ENCODE measurements at places on chromosomes 12 and 14.

- peak; percentile 88 for DNase-seq
These were observed 1.8 kb downstream of the AHNAK2 start for GRCh38 chr14:104976198-104977007.

GRCh38 chr14:104800015-104800770 lies 708 bp upstream of the ZBTB42 start:
- peak; percentile 88 for DNase-seq

GRCh38 chr12:132512197-132513069 lies 22.5 kb downstream of the FBRSL1 start:
- DNase-seq = no peak

DNA sequence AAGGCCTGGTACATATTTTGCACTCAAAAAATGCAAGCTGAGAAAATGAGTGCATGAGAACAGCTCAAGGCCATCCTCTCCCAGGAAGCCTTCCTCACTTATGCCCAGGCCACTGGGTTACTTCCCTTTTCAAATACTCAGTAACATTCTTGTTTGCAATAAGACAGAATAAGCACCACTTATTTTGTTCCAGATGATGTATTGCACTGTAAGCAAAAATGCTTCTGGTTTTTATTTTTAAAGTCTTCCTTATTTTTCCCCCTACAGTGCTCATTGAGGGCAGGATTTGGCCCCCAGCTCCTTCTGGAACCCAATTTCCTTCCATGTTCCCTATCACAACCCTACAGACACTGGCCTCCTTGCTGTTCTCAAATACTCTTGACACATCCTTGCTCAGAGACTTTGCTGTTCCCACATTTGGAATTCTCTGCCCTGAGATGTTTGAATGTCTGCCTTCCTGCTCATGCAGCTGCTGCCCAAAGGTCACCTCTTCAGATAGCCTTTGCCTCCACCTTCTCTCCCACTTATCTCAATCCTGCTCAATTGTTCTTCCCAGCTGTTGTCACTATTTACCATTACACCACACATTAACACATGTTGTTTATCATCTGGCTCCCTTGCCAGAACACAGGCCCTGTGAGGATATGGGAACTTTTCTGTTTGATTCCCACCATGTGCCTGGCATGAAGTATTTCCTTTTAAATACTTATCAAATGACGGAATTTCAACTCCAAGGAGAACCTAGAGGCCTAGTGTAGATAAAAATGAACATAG lies 49.9 kb downstream of the IFNG start:
- DNase-seq = no peak

DNA sequence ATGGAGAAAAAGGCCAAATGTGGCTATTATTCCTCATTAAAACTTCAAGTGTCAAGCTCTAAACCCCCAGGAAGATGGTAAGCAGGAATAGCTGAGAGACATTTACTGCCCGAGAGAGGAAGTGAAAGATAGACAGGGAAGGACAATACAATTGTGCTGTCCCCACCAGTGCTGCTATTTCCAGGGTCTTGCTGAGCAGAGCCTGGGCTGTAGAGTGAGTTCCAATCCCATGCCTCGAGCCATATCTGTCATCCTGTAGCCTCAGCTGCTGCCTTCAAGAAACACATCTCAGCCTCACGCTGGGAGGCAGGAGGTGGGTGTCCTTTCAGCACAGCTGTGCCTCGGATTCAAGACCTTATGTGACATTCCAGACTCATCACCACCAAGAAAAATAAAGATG lies 114.0 kb downstream of the RPAP3 start:
- no peak for DNase-seq

DNA sequence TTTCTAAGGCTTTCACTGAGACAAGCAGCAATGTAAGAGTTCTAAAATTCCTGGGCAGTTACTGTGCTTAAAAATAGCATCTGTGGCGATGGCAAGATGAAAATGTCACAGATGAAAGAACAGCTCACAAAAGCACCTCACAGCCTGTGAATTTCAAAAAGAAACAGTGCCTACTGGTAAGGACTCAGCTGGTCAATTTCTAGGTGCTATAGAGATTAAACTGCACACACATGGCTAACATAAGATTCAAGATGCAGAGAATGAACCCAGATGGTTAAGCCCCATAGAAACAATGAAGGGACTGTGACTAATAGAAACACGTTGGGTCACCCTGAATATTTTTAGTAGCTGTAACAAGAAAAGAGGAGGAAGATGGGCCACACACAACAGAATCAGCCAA lies 12.0 kb upstream of the IL26 start:
- no peak for DNase-seq

DNA sequence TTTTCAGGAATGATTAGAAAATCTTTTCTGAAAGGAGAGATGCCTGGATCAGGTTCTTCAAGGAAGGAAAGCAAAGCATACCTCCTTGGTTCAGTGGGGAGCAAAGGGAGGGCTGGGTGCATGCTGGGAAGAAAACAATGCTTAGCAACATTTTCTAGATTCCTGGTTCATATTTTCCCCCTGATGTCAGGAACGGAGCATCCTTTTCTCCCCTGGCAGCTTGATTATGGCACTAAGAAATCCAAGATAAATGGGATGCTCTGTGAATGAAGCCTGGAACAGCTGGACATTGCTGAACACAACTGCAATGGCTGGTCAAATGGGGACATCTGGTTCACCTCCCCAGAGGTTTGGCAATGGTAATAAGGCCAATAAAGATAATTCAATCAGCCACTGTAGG lies 50.9 kb downstream of the KCNA5 start:
- no peak for DNase-seq

DNA sequence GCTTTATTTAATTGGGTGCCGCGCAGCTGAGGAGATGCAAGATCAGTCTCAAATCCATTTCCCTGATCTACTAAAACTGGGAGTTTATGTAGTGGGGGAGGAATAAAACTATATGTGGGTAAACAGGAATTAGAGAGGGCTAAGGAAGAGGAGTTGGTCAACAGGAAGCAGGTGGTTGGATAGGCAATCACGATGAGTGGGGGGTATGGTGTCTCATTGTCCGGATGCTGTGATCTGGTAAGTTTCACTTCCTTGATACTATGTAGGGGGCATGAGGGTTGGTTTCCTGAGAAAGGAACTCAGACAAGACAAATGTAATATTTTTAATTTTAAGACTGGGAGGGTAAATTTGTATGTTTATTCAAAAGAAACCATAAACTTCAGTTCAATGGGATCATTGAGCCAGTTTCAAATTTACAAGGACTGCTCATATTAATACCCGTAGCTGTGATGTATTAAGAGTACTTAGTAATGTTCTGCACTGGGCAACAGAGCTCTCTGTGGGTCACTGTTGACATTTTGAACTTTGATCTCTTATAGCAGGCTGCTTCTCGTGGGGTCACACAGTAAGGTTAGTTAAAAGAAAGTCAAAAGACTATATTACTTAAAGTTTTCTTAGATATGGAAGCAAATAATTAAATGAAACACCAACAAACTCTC lies 786.2 kb upstream of the FBXO33 start:
- no peak for DNase-seq

DNA sequence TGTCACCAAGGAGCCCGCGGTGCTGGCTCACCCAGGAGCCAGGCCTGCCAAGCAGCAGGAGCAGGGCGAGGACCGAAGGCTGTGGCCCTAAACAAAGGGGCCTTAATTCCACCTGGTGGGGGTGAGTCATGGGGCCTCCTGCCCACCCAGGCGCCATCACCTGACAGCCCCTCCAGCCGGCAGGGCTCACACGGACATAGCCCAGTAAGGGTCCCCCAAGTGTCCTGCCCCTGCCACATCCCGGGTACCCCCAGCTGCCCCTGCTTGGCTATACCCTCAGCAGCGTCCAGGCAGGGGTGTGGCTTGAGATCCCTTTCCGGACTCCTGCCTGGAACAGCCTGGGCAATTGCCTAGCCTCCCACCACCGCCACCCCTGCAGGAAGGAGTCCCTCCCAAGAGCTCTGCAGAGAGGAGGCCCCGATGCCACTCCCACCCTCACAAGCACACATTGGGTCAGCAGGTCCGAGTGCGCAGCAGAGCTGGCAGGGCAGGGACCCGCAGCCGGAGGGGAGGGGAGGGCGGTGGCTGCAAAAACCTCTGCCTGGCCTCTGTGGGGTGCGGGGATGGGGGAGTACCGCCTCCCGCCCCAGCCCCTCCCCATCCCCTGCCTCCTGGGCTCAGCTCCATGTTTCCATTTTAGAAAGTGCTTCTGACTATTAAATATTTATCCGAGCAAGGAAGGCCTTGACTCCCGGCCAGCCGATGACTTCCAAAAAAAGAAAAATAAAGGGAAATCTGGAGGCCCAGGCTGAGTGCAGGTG lies 4.6 kb downstream of the AHNAK2 start:
- DNase-seq = no peak

DNA sequence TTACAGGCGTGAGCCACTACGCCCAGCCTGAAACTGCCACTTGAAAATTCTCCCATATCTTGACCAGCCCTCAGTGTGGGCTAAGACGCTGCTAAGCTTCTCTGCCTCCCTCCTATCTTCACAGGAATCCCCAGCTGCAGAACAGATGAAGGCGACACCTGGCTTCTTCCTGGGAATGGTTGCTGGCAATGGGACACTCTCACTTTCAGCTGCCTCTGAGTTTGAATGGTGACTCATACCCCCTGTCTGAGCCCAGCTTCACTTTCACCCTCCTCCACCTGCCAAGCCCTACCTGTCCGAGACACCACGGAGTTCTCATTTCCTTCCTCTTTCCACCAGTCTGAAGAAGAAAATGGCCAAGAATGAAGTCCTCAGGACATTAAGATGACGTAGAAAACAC lies 18.3 kb upstream of the VASH1 start:
- peak; percentile 36 for DNase-seq

DNA sequence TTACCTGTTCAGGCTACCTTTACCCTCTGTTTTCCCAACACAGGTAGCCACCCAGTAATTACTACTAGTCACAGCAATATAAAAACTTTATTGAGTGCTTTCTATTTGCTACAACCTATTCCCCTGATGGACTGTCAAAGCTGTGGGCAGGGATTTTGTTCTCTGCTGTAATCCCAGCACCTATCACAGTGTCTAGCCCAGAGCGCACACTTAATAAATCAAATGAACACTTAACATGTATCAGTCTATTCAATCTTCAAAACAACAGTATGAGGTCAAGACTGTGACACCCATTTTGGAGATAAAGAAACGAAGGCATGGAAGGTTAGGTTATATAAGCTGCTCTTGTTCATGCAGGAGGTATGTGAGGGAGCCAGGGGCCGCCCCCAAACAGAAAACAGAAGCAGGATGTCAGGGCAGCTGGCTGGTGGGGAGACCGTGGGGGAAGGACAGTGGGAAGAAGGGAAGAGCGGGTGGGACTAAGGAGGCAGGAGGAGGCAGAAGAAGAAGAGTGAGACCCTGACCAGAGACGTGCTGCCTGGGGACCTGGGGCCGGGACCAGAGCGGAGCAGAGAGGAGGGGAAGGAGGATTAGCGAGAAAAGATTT lies 1.7 kb downstream of the TNFRSF1A start:
- DNase-seq = peak; percentile 54

GRCh38 chr14:74239848-74240793 lies 872 bp downstream of the VSX2 start:
- no peak for DNase-seq

DNA sequence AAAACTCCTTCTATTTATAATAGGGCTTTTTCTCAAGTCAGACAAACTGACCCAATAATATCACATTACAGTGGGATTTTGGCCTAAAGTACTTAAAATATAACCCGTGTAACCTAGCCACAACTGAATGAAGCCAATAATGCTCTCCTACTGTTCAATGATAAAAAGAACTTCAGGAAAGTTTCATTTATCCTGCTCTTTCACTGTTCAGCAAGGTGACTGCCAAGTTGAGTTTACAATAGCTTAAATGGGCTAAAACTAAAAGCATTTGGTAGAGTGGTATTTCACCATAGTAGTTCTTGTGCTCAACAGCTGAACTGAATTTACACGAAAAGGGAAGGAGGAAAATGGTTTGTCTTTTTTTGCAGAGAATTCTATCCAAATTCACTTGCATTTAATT lies 49.8 kb downstream of the CNTN1 start:
- DNase-seq = no peak

DNA sequence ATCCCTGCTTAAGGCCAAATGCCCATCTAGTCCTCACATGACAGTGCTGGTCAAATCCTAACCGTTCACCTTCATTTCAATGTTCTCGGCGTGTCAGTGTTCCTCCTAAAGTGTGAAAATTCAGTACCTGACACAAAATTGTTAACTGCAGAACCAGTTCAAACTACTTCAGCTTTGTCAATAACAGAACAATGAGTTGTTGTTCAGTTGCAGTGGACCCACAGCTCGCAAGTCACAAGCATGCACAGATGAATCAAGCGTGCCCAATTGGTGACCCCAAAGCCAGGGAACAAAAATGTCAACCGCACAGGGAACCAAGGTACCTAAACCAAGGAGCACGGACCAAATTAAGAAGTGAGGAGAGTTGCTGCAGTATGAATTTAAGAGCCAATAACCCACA lies 23.2 kb downstream of the NRDE2 start:
- no peak for DNase-seq

GRCh38 chr12:4643747-4644146 lies 5.1 kb downstream of the AKAP3 start:
- no peak for DNase-seq

DNA sequence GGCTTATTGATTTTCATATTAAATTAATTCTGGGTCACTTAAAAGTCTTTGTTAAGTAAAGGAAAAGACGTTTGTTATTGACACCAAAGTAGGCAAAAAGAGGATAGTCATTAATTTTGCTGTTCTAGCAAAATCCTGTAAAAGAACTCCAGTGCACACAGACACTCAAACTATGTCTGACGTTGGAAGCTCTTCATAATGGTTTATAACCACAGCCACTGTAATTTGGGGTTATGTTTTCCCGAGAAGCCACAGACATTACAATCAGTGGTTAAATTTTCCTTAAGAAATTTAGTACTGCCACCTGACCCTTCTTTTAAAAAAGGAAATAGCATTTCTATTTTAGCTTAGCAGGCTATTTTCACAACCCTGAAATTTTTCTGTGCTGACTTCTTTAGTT lies 267.5 kb downstream of the CCDC91 start:
- DNase-seq = peak; percentile 7

DNA sequence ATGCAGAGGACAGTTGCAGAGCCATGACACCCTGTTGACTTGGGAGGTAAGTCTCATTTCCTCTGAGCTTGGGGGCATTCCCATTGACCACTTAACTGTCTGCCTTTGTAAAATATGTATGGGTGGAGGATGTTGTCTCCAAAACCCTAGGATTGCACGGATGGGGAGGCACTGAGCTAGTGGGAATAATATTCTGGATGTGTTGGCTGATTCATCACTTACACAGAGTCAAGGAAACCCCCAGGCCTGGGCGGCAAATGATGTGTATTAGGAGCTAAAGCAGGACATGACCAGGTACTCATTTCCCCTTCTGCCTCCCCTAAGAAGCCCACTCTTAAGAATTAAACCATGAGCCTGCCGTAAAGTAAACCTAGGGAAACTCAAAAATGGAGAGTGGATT lies 319.4 kb downstream of the VRK1 start:
- no peak for DNase-seq

DNA sequence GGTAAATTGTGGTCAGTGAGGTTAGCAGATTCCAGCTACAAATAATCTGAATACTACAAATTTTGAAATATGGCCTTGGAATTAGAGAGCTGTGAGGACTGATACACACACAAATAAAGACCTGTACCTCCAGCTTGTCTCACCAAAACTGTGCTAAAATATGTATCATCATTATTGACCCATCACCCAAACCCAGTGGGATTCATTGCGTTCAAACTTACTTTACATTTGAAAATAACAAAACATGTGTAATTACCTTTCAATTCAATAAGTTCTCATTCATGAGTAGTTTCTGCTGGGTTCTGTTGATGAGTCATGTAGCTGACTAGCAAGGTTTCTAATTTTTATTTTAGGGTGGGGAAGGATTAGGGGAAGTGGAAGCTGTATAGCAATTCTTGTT lies 170.9 kb downstream of the MSRB3 start:
- DNase-seq = no peak

GRCh38 chr12:129657179-129657578 lies 246.6 kb downstream of the TMEM132D start:
- no peak for DNase-seq
